Breast epithelium (tissue), 4 donors: ENCODE measurements at places on chromosomes 1 and 21.

GRCh38 chr1:22521692-22522091 is 41.6 kb upstream of the EPHA8 start:
- H3K4me3 ChIP-seq = no peak overlapping the region
- H3K27ac ChIP-seq = no peak overlapping the region
- H3K36me3 ChIP-seq = peaks cover 15% of the 10 kb centered on the region
- H3K4me1 ChIP-seq = no peaks in the 10 kb centered on the region
- no peaks in the 10 kb centered on the region for H3K27me3 ChIP-seq
- DNase-seq = no peak

DNA sequence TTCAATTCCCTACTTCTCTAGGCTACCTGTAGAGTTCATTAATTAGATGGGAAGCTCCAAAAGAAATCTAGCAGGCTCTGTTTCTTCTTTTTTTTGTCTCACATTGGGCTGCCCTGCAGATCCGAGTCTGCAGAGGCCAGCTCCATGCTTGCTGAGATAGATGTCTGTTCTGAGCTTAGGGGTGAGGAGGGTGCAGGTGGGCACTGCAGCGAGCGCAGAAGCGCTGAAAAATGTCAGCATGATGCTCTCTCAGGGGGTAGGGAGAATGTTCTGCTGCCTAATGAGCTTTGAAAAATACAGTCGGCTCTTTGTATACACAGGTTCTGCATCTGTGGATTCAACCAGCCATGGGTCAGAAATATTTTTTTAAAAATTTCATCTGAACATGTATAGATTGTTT is 56.8 kb upstream of the KCNA3 start:
- DNase-seq = no peak
- no peaks in the 10 kb centered on the region for H3K4me1 ChIP-seq
- no peaks in the 10 kb centered on the region for H3K36me3 ChIP-seq
- no peak overlapping the region for H3K4me3 ChIP-seq
- H3K27ac ChIP-seq = no peak overlapping the region

- no peak overlapping the region for H3K4me3 ChIP-seq
- H3K36me3 ChIP-seq = no peaks in the 10 kb centered on the region
- no peak for DNase-seq
- H3K27me3 ChIP-seq = no peaks in the 10 kb centered on the region
- no peaks in the 10 kb centered on the region for H3K4me1 ChIP-seq
- H3K27ac ChIP-seq = no peak overlapping the region
These were observed 484.9 kb downstream of the SETD4 start for GRCh38 chr21:35575280-35575915.

- no peaks in the 10 kb centered on the region for H3K27me3 ChIP-seq
- H3K27ac ChIP-seq = no peak overlapping the region
- no peak overlapping the region for H3K4me3 ChIP-seq
- no peaks in the 10 kb centered on the region for H3K36me3 ChIP-seq
- no peak for DNase-seq
- H3K4me1 ChIP-seq = no peaks in the 10 kb centered on the region
These were observed 21.5 kb upstream of the ST6GALNAC3 start for GRCh38 chr1:76053021-76053420.

DNA sequence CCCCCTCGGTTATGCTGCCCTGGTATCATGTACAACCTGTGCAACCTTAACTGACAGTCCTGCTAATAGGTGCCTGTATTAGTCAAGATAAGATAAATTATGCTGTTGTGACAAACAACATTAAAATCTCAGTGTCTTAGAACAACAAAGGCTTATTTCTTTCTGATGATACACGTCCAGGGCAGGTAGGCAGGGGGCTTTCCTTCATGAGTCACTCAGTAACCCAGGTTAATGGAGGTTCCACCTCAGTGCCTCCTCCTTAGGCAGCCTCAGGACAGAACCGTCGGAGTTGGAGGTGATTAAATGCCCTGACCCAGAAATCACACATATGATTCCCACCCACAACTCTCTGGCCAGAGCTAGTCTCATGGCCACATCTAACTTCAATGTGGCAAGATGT is 94.6 kb upstream of the CASZ1 start:
- no peaks in the 10 kb centered on the region for H3K36me3 ChIP-seq
- H3K27ac ChIP-seq = no peak overlapping the region
- H3K4me1 ChIP-seq = no peaks in the 10 kb centered on the region
- H3K4me3 ChIP-seq = no peak overlapping the region
- H3K27me3 ChIP-seq = peaks cover 36% of the 10 kb centered on the region
- DNase-seq = no peak

- H3K27me3 ChIP-seq = no peaks in the 10 kb centered on the region
- H3K4me3 ChIP-seq = no peak overlapping the region
- no peak overlapping the region for H3K27ac ChIP-seq
- DNase-seq = no peak
- H3K4me1 ChIP-seq = no peaks in the 10 kb centered on the region
These were observed 14.6 kb upstream of the SLC2A1 start for GRCh38 chr1:42973286-42973685.

- H3K36me3 ChIP-seq = no peaks in the 10 kb centered on the region
- H3K27ac ChIP-seq = no peak overlapping the region
- no peaks in the 10 kb centered on the region for H3K27me3 ChIP-seq
- H3K4me3 ChIP-seq = no peak overlapping the region
- no peak for DNase-seq
These were observed 58.0 kb downstream of the VPS13D start for GRCh38 chr1:12287869-12288268.

DNA sequence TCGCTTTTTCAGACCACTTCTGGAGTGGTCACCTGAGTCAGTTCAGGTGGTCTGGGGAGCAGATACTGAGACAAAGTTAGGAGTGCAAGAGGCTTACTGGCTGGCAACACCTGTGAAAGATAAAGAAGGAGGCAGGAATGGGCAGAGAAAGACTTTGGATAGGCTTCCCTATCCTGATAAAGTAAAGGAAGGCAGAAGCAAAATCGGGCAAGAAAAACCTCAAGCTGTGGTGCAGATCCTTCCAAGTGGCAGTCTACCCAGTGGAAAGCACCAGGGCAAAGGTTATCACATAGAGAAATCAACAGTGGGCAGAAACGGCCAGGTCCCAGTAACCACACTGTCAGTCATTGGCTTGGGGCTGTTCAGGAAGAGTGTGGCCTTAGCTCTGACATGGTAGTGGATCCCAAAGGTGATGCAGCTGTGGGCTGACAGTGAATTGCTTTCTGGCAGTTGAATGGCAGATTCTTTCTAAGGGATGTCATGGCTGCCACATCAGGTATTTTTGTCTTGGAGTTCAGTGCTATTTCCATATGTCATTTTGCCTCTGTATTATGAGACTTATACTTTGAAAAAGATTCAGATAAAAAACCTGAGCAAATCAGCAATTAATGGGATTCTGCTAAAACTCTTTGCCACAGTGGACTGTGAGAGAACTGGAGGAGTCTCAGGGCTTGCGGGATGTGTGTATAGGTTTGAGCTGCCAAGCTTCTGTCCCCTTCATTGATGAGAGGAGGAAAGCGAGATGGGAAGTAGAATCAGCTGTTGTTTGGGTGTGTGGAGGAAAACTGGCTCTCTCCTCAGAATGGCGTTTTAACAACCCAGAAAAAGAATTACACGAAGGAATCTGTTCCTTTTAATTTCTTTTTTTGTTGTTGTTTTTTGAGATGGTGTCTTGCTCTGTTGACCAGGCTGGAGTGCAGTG is 8.1 kb upstream of the CGN start:
- H3K36me3 ChIP-seq = no peaks in the 10 kb centered on the region
- no peaks in the 10 kb centered on the region for H3K4me1 ChIP-seq
- DNase-seq = no peak

DNA sequence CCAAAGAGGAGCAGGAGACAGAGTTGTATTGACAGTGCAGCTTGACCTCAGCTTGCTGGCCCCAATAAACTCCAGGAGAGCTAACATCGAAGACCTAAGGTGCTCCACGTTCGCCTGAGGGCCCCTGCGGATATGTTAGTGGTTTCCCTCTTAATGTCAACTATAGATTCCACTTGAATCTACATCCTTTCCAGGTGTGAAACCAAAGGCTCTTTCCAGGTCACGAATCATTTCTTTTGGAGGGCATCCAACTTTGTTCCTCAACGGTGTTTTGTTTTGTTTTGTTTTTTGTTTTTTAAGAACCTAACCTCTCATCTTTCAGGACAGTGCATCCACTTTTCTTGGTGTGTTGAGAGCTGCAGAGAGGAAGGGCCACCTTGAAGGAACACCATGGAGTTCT is 267.6 kb upstream of the SGIP1 start:
- H3K4me3 ChIP-seq = no peak overlapping the region

DNA sequence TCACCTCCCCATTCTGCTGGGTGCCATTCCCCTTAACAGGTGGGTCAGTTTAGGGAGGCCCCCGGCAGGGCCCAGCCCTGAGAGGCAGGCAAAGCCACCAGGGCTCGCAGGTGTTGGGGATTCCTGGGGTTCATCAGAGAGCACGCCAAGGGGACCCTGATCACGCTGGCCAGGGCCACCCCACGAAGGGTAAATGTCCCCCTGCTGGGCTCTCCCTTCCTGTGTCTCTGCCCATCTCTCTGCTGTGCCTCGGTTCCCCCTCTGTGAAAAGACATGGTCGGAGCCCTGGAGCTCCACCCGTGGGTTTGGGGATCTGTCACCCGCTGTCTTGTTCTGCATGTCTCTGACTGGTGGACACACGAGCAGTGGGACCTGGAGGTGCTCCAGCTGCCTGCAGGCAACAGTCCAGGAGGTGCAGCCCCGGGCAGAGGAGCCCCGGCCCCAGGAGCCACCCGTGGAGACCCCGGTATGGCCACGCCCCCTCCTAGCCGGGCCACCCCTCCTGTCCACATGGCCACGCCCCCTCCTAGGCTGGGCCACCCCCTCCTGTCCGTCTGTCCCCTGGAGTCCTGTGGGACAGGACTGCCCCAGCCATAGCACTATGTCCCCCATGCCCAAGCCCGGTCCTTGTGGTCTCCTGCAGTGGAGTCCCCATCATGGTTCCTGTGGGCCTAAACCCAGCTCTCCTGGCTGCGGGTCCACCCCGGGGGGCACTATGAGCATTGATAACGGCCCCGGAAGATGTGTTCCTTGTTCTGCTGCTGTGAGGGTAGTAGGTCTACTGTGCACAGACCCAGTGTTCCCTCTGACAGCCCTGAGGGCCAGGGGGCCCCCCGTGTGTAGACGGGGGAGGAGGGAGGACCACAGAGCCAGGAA is 6.5 kb downstream of the AIRE start:
- H3K27ac ChIP-seq = no peak overlapping the region
- no peak for DNase-seq
- no peak overlapping the region for H3K4me3 ChIP-seq
- H3K4me1 ChIP-seq = no peaks in the 10 kb centered on the region
- H3K36me3 ChIP-seq = no peaks in the 10 kb centered on the region
- H3K27me3 ChIP-seq = peaks cover 5% of the 10 kb centered on the region

DNA sequence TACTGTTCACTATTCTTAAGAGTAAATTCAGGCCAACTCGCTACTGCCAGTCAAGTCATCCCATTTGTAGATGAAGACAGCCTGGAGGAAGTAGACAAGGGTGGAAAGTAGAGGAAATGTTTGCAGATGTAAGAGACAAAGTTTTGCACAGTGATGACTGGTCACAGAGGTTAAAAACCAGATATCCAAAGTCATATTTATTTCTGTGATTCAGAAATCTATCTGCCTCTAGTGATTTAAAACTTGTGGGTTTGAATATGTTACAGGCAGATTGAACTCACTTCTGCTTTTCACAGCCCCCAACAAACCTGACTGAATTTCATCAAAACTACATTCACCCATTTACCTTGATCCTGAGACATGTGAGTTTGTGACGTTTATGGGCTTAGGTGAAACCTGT is 484.7 kb upstream of the C1orf87 start:
- no peak for DNase-seq
- no peak overlapping the region for H3K4me3 ChIP-seq
- no peaks in the 10 kb centered on the region for H3K27me3 ChIP-seq
- H3K4me1 ChIP-seq = no peaks in the 10 kb centered on the region
- H3K36me3 ChIP-seq = no peaks in the 10 kb centered on the region
- H3K27ac ChIP-seq = no peak overlapping the region

GRCh38 chr1:44012404-44012803 is 18.9 kb downstream of the SLC6A9 start:
- H3K27me3 ChIP-seq = no peaks in the 10 kb centered on the region
- H3K27ac ChIP-seq = no peak overlapping the region
- DNase-seq = no peak
- no peaks in the 10 kb centered on the region for H3K36me3 ChIP-seq
- H3K4me1 ChIP-seq = no peaks in the 10 kb centered on the region

GRCh38 chr1:64171797-64172281 is 31.6 kb upstream of the UBE2U start:
- DNase-seq = no peak
- H3K27ac ChIP-seq = no peak overlapping the region
- H3K4me1 ChIP-seq = no peaks in the 10 kb centered on the region
- no peak overlapping the region for H3K4me3 ChIP-seq
- no peaks in the 10 kb centered on the region for H3K27me3 ChIP-seq
- no peaks in the 10 kb centered on the region for H3K36me3 ChIP-seq

- H3K27me3 ChIP-seq = no peaks in the 10 kb centered on the region
- no peak for DNase-seq
These were observed 1.3 kb downstream of the CDC42BPA start for GRCh38 chr1:227317011-227317451.

- no peak for DNase-seq
- H3K27me3 ChIP-seq = no peaks in the 10 kb centered on the region
- no peak overlapping the region for H3K27ac ChIP-seq
- H3K4me1 ChIP-seq = no peaks in the 10 kb centered on the region
- H3K36me3 ChIP-seq = no peaks in the 10 kb centered on the region
These were observed 4.1 kb downstream of the AXDND1 start for GRCh38 chr1:179369751-179370341.

- no peaks in the 10 kb centered on the region for H3K36me3 ChIP-seq
- DNase-seq = no peak
- peak overlapping the region; percentile 55 for H3K4me3 ChIP-seq
- H3K4me1 ChIP-seq = peaks cover 15% of the 10 kb centered on the region
These were observed 40.6 kb upstream of the RAB4A start for GRCh38 chr1:229230140-229230892.

- H3K4me1 ChIP-seq = no peaks in the 10 kb centered on the region
- H3K27ac ChIP-seq = no peak overlapping the region
- no peak overlapping the region for H3K4me3 ChIP-seq
- no peaks in the 10 kb centered on the region for H3K36me3 ChIP-seq
- no peaks in the 10 kb centered on the region for H3K27me3 ChIP-seq
- DNase-seq = no peak
These were observed 5.1 kb downstream of the IFNAR2 start for GRCh38 chr21:33234635-33235520.

DNA sequence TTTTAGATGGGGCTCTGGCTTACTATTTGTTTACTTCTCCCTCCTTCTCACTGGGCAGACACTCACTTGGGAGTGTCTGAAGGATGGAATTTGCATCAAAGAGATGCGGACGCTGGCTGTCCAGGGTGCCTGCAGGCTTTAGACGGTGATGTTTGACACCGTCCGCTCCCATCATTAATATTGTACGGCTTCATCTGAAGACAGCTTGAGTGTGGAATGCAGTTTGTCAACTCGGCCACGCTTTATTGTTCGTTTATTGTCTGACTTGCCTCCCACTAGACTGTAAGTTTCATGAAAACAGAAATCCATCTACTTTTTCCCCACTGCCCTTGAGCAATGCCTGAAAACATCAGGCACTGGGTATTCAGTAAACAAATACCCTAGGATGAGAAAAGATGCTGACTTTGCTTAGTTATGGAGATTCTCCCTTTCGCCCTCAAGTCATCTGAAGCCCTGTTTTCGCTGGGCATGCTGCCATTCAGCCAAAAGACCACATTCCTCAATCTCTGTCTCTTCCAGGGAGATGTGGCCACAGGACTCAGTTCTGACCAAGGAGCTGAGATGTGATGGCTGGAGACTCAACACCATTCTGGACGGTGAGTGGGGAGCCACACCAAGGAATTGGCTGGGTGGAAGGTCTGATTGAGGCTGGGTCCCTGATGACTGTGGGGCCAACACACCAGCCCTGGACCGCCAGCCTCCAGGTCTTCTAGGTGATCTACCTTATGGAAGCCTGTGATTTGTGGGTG is 87.6 kb downstream of the BCAR3 start:
- no peaks in the 10 kb centered on the region for H3K27me3 ChIP-seq
- no peak overlapping the region for H3K4me3 ChIP-seq
- peak overlapping the region; percentile 80 for H3K27ac ChIP-seq
- H3K4me1 ChIP-seq = peaks cover 7% of the 10 kb centered on the region
